NCI-H82 (cell line): ENCODE measurements at places on chromosomes 2 and 18.
A peak's percentile ranks its signal among the peaks of the same experiment; 100 is the strongest.

GRCh38 chr2:98438190-98439133 is 6.2 kb upstream of the INPP4A start:
- no peak for DNase-seq

DNA sequence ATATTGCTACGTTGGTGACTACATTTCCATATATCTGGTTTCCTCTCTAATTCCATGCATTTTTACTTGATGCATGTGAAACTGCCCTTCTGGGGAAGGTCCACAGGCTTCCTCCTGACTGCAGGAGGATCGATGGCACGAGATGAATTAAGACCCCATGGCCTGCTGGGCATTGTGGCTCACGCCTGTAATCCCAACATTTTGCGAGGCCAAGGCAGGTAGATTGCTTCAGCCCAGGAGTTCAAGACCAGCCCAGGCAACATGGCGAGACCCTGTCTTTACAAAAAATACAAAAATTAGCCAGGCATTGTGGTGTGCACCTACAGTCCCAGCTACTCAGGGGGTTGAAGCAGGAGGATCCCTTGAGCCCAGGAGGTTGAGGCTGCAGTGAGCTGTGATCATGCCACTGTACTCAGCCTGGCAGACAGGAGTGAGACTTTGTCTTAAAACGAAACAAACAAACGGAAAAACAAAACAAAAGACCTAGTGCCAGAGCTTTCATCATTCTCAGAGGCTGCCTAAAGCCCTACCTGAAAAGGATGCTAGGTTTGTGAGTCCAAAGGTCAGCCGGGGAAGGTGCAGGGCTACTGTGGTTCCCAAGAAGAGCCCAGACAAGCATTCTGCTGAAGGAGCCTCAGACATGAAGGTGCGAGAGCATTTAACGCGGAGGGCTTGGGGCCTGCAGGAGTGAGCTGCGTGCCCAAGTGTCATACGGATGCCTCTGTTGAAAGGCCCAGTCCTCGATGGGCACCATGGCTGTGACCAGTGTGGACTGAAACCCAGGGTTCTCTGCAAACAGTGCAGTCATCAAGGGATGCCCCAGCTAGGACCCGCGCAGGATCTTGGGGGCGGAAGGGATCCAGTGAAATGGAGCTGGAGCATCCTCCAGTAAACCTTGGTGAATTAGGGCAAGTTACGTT is 21.6 kb downstream of the GPR55 start:
- DNase-seq, result no peak

DNA sequence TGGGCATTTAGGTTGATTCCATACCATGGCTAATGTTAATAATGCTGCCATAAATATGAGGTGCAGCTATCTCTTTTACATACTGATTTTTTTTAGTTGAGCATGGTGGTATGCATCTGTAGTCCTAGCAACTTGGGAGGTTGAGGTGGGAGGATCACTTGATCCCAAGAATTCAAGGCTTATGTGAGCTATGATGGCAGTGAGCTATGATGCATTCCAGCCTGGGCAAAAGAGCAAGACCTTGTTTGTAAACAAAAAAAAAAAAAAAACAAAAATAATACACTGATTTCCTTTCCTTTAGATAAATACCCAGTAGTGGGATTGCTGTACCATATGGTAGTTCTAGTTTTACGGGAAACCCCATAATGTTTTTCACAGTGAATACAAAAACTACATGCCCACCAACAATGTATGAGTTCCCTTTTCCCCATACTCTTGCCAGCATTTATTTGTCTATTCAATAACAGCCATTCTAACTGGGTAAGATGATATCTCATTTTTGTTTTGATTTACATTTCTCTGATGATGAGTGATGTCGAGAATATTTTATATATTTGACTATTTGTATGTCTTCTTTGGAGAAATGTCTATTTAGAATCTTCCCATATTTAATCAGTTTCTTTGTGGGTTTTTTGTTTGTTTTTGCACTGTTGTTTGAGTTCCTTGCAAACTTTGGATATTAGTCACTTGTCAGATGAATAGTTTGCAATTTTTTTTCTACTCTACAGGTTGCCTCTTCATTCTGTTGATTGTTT is 281.0 kb upstream of the KYNU start:
- DNase-seq, result no peak

- DNase-seq, result no peak
Observed at GRCh38 chr2:72921088-72921851, 4.0 kb downstream of the EMX1 start.

- no peak for DNase-seq
Observed at GRCh38 chr18:3027370-3027891, 14.5 kb upstream of the LPIN2 start.

- DNase-seq, result no peak
Observed at GRCh38 chr2:24832521-24832920, 39.3 kb downstream of the CENPO start.

DNA sequence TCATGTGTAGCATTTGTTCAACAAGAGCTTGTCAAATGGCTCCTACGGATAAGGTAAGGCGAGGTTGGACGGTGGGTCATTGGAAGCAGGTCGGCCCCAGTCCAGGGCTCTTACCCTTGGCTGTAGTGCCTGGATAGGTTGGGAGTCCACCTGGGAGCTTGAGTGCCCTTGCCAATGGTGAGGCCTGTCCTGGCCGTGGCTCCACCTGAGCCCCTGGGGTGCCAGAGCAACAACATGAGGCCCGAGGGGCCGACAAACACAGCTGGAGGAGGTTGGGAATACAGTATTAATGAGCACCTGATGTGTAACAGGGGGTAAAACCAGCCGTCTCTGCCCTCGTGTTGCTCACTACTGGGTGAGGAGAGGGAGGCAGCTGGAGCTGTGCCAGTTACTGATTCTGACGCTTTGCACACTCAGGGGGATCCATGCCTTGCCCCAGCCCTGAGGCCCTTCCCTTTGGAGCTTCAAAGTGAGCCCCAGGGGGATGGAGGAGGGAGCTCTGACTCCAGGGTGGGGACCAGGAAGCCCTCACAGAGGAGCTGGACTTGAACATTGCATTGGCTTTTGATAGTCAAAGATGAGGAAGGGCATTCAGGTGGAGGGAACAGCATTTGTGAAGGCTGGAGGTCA is 87.2 kb downstream of the RHOB start:
- DNase-seq, result no peak

GRCh38 chr2:226334981-226335720 is 464.5 kb downstream of the IRS1 start:
- no peak for DNase-seq

GRCh38 chr2:220575963-220576362 is 948.5 kb downstream of the SLC4A3 start:
- DNase-seq, result no peak

- DNase-seq, result peak; percentile 64
Observed at GRCh38 chr2:28543316-28544035, 47.6 kb downstream of the PLB1 start.

- no peak for DNase-seq
Observed at GRCh38 chr18:6486764-6487426, 72.2 kb upstream of the L3MBTL4 start.
